Activated CD4-positive, alpha-beta T cell treated with anti-CD3 and anti-CD28 coated beads, Interleukin-2, amount 50 U/mL, for 4 hours (primary cell): ENCODE measurements at places on chromosomes 2 and 18.

GRCh38 chr18:77098538-77099174 is 33.9 kb downstream of the MBP start:
- DNase-seq, result no peak

- no peak for DNase-seq
Observed at GRCh38 chr2:127619203-127619590, 26.8 kb upstream of the GPR17 start.

DNA sequence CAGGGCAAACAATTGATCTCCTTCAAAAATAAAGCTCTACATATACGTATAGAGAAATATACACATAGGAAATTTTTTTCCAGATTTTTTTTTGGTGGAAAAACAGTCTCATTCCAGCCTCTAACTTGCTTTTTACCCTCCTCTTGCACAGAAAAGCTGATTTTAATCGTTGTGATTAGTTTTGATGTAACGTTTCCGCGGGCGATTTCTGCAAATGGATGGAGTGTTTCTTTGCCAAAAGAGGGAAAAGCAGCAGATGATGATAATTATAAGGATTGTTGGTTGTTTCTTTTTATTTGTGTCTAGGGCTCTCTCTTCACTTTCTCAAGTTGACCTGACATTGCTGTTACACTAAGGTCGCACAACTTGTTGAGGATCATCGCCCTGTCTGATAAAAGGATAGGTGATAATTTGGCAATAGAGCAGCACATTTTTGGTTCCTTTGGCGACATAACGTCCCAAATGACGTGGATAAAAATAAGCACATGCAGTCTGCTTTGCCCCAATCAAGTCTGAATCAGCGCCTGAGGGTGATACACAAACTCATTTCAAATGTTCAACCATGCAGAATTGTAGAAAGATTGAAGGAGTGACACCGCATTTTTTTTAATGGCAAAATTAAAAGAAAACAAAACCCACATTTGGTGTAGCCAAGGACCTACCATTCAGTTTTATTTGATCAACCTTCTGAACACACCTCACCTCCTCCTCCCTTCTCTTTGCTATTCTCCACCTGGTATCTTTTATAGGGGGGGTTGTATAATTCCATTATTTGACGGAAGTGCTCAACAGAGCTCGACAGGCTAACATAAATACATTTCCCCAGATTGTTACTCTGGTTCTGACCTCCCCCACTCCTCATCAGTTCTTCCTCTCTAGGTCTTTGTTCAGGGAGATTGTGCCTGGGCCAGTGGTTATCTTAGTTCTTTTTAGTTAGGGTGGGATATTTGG is 109.6 kb upstream of the KCTD1 start:
- no peak for DNase-seq

GRCh38 chr2:203143391-203143790 is 95.4 kb upstream of the CYP20A1 start:
- no peak for DNase-seq

DNA sequence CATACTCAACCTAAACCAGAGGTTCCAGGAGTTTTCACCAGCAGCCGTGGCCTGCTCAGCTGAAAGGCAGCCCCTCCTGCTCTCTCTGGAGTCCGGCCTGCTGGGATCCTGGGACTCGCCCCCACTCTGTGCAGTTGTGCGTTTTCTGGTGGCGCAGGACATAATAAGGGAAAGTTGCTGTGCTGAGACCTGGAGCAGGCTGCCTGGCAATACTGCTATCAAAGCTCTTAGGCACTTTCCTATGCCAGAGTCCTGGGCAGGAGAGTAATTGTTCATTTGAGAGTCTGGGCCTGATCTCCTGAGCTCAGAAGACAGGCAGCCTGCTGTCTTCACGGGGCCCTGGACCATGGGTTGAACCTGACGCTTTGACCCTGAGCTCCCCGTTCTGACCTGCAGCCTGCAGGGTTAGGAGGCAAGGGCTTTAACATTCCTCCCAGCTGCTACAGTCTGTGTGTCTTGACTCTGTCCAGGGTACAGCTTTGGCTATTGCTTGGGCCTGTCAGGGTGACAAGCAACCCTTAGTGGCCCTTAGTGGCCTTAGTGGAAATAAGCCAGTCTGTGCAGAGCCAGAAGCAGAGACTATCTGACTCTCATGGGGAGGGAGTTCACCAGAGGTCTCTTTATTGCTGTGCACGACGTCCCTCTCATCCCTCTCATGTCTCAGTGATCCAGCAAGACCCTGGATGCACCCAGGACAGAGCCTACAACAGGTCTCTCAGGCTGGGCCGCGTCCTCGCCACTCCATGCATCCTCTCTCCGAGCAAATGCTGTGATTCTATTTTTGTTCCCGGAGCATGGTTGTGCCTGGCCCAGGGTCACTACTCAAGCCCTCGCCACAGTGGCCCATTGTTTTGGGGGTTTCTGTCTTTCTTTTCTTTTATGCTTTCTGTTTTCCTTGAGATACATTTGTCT is 60.6 kb downstream of the ACKR3 start:
- DNase-seq, result no peak

DNA sequence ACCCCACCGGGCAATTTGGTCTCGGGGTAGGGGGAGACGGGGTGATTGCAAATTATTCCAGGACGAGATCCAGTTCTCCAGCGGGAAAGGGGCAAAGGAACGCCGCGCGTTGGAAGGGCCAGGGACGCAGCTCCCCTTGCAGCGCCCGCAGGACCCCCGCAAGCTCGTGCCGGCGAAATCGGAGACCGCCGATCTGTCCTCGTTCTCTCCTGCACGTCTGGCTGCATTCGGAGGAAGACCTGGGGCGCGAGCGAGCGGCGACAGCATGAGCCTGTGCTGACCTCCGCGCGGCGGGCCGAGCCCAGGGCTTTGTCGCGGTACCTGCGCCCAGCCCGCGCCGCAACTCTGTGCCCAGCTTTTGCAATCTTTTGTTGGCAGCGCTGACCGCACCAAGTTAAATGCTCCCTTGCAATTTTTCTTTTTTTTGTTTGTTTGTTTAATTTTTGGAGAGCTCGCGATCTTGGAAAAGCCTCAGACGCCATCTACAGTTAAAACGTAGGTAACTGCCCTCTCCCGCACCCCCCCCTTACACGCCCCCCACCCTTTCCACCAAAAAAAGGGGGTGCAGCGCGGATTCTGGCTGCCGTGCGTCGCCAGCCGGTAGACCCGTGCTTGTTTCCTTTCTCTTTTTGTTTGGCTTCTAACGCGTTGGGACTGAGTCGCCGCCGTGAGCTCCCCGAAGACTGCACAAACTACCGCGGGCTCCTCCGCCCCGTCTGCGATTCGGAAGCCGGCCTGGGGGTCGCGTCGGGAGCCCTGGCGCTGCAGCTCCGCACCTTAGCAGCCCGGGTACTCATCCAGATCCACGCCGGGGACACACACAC is 667 bp downstream of the TRIB2 start:
- peak; percentile 52 for DNase-seq

DNA sequence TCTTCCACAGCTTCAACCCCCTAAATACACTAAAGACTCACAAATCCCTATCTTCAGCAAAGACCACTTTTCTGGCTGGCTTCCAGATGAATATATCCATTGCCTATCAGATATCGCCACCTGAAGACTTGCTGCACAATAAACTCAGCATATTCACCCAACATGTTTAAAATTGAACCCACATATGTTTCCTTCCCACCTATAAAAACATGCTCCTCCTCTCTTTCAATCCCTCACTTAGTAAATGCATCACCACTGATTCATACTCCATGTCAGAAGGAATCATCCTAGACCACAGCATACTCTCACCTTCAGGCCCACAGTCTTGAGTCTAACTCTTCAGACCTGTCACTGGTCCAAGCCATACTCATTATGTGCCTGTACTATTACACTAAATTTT is 5.3 kb downstream of the SPC25 start:
- DNase-seq, result no peak

GRCh38 chr2:96538487-96539214 is 2.1 kb downstream of the ARID5A start:
- DNase-seq, result peak; percentile 94

- no peak for DNase-seq
Observed at GRCh38 chr2:157053876-157054275, 203.6 kb upstream of the GALNT5 start.

- DNase-seq, result no peak
Observed at GRCh38 chr2:68915393-68915792, 37.3 kb downstream of the GKN2 start.

- no peak for DNase-seq
Observed at GRCh38 chr18:27627927-27628326, 442.8 kb upstream of the CHST9 start.

GRCh38 chr2:240112914-240113690 is 23.0 kb downstream of the COPS9 start:
- no peak for DNase-seq

DNA sequence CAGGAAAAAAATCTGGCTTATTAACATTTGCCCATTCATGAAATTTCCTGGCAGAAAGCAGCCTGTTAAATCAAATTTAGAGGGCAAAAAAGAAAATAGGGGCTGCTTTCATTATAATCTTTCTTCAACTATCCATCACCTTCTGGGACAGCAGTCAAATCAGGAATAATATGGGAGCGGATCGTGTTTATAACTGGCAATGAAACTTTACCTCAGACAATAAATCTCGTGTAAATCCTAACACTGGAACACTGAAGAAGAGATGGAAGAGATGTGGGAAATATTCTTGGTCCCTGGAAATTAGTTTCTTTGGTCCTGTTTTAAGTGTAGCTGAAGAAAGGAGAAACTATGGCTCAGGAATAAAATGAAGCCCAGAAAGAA is 77.5 kb upstream of the SERTAD2 start:
- DNase-seq, result no peak

GRCh38 chr18:51878724-51879123 is 461.3 kb upstream of the DCC start:
- DNase-seq, result no peak

DNA sequence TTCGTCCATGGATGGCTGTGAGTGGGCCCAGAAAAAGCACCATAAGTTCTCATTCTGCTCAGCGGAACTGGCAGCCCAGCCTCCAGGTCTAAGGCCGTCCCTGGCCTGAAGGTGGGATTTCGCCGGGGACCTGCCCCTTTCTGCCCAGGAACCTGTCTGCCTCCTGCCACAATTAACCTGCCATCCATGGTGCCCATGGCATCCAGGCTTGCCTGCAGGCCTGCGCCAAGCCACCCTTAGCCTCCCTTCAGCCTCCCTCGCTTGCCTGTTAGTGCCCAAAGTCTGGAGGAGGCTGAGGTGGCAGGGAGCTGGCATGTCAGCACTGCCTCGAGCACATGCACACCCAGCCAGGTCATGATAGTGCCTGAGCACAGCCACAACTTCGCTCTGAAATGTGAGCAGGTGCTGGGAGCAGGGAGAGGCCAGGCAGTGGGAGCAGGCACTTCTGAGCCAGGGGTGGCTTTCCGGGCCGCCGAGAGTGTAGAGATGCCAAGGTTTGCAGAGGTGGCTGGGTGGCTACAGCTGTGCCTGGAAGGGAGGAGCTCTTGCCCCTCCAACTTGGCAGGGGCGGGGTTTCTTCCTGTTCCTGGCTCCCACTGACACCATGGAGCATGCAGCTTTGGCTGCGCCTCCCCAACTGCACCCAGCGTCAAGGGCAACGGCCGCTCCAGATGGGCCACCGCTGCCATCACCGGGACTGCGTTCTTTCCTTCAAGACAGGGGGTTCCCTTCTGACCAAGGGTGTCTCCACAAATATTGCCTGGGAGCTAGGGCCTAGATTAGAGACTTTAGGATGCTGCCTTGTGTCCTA is 648.9 kb upstream of the VRK2 start:
- no peak for DNase-seq

GRCh38 chr2:208195531-208195930 is 5.7 kb upstream of the C2orf80 start:
- no peak for DNase-seq

- no peak for DNase-seq
Observed at GRCh38 chr2:11506611-11506969, 27.3 kb upstream of the GREB1 start.

- no peak for DNase-seq
Observed at GRCh38 chr2:238987352-238987981, 139.6 kb downstream of the TWIST2 start.

DNA sequence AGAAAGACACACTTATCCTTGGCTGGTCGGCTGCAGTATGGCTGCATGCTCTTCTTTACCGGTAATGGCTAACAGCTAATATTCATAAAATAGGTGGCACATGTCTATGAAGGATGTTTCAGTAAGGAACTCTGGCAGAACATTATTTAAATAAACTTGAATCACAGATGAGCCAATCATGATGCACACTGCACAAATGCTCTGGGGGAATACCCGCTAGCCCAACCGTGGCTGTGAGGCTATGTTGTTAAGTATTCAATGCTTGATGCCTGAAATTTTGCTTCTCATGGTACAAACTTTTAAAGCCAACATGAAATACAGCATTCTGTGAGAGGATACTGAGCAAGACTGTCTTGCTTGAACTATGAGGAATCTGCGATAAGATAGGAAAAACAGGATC is 505.8 kb downstream of the ZEB2 start:
- DNase-seq, result no peak

DNA sequence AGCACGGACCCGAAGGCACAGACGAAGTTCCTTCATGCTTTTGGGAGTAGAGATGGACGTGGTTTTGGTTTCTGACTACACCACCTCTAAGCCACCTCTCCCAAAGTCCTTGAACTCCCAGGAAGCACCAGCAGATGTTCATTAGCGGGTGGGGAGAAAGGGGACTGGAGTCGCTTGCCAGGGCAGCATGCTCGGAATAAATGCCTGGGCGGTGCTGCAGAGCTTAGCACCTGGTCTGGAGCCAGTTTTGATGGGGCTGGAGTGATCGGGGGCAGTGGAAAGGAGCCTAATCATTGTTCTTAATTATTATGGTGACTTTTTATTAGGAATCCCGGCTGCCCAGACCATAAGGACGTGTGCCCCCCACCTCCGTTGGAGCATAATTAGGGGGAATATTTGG is 220.8 kb downstream of the TFCP2L1 start:
- no peak for DNase-seq

DNA sequence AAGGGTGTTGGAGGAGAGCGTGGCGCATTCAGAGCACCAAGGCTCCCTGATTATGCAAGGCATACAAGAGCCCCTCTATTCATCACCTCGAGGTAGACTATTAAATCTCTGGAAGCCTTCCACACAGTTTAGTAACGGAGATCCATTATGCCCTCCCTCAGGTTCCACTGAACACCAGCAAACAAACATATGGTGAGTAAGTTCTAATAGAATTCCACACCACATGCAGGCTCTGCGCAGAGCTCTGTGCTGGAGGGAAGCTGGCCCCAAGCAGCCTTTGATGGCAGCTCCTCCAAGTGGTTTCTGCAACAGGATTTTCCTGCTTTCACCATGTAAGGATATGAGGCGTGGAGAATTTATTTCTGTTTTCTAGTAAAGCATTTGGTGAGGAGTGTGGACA is 238.6 kb downstream of the C1D start:
- DNase-seq, result no peak

DNA sequence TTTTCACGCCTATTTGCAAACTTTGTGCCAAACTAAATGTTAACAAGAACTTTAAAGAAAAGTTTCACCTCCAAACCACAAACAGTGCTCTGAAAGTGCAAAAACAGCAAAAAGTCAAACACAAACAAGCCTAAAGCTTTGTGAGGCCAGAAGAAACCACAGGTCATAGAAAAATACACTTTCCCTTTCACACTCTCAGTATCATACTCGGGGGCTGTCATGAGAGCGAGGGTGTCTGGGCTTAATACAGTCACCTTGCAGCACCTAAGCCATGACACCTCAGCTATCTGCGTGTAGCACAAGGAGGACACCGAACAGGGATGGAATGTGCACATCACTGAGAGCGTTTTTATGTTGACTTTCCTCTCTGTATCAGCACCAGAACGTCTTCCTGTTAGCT is 26.6 kb upstream of the SEH1L start:
- DNase-seq, result no peak

GRCh38 chr2:203155406-203155805 is 83.4 kb upstream of the CYP20A1 start:
- DNase-seq, result no peak

GRCh38 chr2:69846182-69847067 is 17.0 kb downstream of the GMCL1 start:
- no peak for DNase-seq
